ENCODE measurements at places on chromosomes 12 and 14.

- no peak for DNase-seq
Observed at GRCh38 chr14:71399057-71399487, 491.8 kb downstream of the PCNX1 start.

GRCh38 chr12:18462442-18462841 is 201.1 kb downstream of the PIK3C2G start:
- peak; percentile 37 for DNase-seq

- DNase-seq: no peak
Observed at GRCh38 chr14:72237722-72238666, 305.8 kb downstream of the RGS6 start.

DNA sequence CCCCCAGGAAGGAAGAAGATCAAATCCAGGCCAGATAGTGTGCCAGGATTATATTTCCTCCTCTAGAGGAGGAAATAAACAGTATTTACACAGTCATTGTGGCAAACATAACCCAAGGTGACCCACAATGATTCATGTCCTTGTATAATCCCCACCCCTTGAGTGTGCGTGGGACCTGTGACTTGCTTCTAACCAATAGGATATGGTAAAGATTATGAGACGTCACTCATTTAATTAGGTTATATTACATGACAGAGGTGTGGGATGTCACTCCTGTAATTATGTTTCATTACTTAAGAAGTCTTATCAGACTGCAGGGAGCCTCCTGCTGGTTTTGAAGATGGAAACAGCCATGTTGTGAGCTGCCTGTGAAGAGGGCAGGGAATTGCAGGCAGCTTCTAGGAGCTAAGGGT is 12.2 kb upstream of the CATSPERB start:
- DNase-seq: no peak

DNA sequence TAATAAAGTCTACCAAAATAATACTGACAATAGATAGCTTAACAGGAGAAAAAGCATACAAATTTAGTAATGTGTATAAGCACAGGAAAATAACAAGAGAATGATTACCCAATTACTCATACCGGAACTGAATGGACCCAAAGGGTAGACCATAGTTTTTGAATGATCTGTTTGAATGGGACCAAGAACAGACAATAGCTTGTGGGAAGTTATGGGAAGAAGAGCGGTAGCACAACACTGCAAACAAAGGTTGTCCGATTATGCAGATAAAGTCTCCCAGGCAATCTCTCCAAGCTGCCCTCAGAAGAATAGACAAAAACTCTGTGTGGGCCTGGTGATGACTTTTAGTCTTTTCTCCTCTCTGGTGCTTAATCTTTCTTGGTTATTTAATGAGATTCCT is 96.6 kb upstream of the NEDD1 start:
- no peak for DNase-seq

DNA sequence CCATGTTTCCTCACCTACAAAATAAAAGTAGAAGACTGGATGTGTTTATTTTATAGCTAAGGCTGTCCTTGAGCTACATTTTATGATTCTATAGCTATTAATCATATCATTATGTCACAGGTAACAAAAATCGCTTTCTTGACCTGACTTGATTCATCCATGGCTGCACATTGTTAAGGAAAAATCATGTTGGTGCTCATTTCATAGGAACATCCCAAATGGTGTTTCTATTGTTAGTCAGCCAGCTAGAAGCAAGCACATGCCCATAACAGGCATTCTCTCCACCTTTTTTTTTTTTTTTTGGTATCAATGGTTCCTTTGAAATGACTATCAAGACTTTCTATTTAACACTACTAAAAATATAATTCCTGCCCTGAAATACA is 45.3 kb upstream of the PTHLH start:
- no peak for DNase-seq

DNA sequence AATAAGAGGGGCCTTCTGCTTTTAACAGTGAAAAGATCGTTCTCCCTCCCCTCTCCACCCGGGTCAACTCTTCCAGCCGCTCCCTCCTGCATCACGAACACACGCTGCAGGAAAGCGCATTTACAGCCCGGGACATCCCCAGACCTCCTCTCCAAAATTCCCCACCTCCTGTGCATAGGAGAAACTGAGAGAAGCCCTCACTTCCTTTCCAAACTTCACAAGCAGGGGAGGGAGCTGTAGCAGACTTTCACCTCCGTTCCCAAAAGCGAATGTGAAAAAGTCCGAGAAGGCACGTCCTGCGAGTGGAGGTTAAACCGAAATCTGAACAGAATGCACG is 513 bp downstream of the BCAT1 start:
- DNase-seq: no peak

- no peak for DNase-seq
Observed at GRCh38 chr12:51334764-51335163, 10.8 kb upstream of the BIN2 start.
